ENCODE measurements at places on chromosomes 4 and X.

- no peak for DNase-seq
These were observed 234.8 kb downstream of the IL15 start for GRCh38 chr4:141871086-141871770.

- DNase-seq = no peak
These were observed 93.5 kb downstream of the SEL1L3 start for GRCh38 chr4:25769251-25769650.

DNA sequence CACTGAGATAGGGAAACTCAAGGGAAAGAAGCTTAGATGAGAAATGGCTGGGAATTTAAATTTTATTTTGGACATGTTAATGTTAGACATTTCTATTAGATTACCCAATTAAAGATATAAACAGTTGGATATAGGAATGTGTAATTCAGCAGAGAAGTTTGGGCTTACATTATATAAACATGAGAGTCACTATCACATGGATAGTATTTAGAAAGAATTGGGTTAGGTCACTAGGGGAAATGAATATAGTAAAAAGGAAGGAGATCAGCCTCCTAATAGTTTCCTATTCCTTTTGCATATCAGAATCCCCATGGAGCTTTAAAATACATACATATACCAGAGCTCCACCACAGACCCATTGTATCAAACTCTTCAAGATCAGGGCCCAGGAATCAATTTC lies 19.6 kb upstream of the CXCL5 start:
- DNase-seq = no peak

DNA sequence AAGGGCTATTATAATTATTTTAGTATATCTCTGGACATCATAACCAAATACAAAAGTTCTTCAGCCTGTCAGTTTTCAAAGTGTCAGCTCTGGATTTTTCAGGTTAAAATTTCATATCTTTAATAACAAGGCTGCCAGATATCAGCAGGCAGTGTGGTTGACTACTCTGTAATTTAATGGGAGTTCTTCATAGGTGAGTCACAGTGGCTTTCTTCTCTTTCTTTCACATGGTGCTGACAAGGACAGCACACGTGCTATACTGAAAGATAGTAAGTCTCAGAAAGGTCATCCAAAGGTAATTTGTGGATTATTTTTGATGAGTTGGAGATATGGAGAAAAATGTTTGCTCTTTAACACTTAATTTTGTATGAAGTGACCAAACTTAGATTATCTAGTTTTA lies 43.2 kb downstream of the GALNT7 start:
- DNase-seq = no peak

GRCh38 chr4:174037049-174037448 lies 246.4 kb downstream of the FBXO8 start:
- no peak for DNase-seq

Measured in activated CD4-positive, CD25-positive, alpha-beta regulatory T cell treated with anti-CD3 and anti-CD28 coated beads, Interleukin-2, amount 50 U/mL, for 16 hours (primary cell).